ENCODE measurements at places on chromosomes 4 and X.

GRCh38 chrX:41314881-41315280 is 19.1 kb upstream of the DDX3X start:
- DNase-seq = no peak

GRCh38 chrX:49292400-49293362 is 10.8 kb upstream of the GAGE10 start:
- no peak for DNase-seq

DNA sequence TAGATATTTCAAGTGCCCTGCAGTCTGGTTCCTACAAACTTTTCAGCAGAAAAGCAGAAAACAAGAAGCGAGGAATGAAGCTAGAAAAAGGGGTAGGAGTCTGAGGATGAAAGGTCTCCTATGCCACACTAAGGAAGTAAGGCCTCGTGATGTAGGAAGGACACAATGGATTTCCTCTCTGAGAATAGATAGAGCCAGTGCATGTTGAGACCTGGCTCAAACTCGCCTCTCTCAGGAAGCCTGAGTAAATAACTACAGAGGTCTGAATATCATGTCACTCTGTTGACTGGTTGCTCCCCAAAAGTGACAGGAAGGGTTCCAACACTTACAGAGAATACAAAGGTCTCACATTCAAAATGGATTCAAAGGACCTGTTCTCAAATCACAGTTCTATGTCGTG is 93.3 kb downstream of the GRIA3 start:
- peak; percentile 52 for DNase-seq

DNA sequence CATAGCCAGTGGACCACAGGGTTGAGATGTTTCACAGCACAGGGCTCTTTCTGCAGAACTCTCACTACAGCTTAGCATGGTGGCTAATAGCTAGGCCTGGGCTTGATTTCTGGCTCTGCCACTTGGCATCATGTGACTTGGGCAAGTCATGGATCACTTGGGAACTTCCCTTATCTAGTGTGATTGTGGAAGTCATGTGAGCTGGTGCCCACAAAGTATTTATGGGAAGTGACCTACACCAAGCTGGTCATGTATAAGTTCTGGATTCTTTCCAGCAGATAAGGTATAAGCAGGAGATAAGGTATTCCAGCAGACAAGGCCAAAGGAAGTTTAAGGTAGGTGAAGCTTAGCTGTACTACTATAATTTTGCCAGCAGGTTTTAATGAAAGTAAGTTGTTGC is 61.0 kb downstream of the REELD1 start:
- DNase-seq = no peak

- DNase-seq = no peak
These were observed 231.5 kb upstream of the AGTR2 start for GRCh38 chrX:115939070-115939469.

- no peak for DNase-seq
These were observed 38.4 kb downstream of the METAP1 start for GRCh38 chr4:99033956-99034355.

GRCh38 chr4:52244848-52245247 is 193.7 kb downstream of the SPATA18 start:
- DNase-seq = no peak

DNA sequence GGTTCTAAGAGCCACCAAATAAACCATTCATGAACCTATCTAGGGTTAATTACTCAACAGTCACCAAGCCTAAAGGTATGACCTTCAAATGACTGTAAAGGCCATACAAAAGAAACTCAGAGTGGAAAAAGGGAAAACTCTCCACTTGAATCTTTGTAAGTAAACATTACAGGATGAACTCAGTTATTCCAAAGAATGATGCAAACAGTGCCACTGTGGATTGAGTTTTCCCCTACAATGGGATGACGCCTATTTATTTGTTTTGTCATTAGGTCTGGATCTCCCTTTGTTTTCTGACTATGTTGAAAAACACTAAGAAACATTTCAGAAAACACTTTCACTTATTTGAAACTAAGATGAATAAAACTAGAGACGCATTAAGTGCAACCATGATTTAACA is 12.7 kb downstream of the NUDT6 start:
- no peak for DNase-seq

- no peak for DNase-seq
These were observed 139.5 kb downstream of the NPNT start for GRCh38 chr4:106034751-106035150.

- DNase-seq = peak; percentile 29
These were observed 155.8 kb downstream of the RPA4 start for GRCh38 chrX:97039363-97040029.

GRCh38 chr4:43778187-43778915 is 670.3 kb downstream of the KCTD8 start:
- no peak for DNase-seq

DNA sequence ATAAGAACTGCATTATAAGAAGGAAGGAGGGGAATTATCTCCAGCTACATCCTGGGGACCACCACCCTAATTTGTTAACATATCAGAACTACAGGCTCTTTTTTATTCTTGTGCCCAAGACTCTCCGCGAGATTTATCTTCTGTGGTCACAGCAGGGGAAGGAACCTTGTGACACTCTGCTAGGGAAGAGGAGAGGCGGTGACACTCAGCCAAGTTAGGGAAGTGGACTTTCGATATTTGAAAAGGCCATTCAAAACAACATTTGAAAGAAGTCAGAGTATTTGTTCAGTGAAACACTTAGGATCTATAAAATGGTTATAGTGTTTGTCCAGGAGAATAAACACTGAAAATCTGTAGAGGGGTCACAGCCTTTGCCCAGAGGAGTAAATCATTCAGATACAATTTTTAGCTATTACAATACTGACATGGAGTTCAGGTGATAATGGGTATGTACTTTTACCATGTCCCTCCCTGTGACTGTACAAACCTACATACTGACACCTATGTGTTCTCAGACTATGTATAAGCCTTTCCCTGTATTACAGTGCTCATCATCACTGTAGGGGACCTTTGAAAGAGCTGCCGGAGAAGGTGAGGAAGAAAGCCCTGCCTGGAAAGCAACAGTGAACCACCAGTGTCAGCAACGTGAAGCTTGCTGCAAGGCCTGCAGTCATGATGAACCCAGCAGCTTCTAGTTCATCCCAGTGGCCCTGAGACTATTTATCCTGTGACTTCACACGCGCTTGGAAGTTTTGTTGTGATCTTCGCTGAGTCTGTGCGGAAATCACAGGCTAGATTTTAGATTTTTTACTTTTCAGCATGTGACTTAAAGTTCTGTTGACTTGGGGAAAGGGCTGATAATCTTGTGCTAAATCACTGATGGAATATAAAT is 8.5 kb upstream of the PTTG2 start:
- DNase-seq = no peak

DNA sequence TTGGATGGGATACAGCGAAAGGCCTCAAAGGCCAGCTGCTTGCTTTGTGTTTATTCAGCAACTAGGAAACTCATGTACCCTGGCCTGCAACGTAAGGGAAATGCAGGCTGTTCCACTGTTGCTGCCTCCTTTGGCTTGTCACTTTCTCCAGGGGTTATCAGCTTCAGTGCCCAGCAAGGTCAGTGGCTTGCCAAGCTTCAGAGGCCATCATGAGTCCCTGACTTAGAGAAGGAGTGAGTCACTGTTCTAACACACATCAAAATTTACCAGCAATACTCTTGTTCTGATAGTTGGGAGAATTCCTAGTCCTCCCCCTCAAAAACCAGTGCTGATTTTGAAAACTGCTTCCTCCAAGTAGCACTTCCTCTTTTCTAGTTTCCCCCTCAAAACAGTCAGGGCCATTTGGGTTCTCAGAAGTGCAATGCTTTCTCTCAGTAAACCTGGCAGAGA is 250.8 kb downstream of the ARHGAP24 start:
- no peak for DNase-seq

- DNase-seq = no peak
These were observed 45.9 kb upstream of the GPRIN3 start for GRCh38 chr4:89353514-89353913.

DNA sequence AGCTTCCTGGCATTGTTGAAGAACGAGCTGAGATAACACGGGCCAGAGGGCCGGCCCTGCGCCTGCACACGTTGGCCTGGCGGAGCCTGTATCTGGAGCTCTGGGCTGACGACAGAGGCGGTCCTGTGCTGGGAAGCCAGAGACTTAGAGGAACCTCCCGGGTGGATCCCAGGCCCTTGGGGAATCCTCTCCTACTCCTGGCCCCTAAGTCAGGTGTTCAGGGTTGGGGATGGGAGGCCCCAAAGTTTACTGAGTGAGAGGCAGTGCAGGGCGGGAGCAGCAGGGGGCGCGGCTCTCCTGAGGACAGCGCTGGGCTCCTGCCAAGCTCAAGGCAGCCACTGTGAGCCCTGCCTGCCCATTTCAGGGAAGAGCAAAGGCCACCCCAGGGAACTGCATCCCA is 2.5 kb upstream of the HTRA3 start:
- DNase-seq = peak; percentile 52

DNA sequence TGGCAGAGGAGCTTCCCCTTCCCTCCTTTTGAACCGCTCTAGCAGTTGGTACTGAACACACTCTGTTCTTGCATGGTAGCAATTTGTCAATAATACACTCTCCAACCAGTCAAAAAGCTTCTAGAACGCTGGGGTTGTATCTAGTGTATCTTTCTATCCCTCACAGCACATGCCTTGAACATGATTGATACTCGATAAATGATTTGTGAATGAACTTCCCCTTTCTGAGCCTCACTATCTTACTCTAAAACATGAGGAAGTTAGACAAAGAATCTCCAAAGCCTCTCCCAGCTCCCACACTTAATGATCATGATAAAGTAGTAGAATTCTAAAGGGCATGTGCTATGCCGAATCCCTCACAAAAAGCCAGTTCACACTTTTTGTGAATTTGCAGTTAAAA is 64.4 kb downstream of the DLG3 start:
- no peak for DNase-seq

DNA sequence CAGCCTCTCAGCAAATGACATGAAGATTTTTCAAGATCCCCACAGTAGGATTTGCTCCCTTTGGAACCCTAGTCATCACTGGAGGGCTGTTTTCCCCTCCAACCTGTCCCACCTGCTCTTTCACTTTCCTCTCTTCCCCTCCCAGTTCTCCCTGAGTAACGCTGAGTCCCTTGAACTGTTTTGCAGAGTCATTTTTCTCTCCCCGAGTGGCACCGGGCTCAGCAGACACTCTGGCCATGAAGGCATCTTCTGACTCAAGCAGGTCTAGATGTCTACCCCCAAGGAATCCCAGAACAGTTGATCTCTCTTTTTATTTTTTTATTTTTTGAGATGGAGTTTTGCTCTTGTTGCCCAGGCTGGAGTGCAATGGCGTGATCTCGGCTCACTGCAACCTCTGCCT is 52.2 kb downstream of the HTRA3 start:
- DNase-seq = no peak

GRCh38 chr4:102612824-102613366 is 111.7 kb downstream of the NFKB1 start:
- peak; percentile 91 for DNase-seq

DNA sequence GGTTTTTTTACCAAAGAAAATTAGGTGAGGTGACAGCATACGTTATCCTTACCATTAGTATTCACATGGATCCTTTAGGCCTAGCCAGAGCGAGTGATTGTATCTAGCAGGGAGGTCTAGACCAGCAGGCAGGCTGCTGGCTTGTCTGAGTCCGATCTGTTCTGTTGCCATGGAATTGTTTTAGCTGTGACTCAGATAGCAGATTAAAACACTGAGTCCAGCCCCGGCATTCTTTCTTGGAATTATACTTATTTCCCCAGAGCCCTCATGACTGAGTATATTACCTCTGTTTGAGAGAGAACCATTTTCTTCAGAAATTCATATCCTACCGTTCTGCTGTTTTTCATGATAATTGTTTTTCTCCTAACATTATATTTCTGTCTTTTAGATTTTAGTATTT is 37.4 kb downstream of the OCRL start:
- DNase-seq = peak; percentile 25

- peak; percentile 10 for DNase-seq
These were observed 351 bp upstream of the SLC30A9 start for GRCh38 chr4:41989994-41990364.

- DNase-seq = no peak
These were observed 39.0 kb downstream of the GUCY1A1 start for GRCh38 chr4:155705664-155706063.

DNA sequence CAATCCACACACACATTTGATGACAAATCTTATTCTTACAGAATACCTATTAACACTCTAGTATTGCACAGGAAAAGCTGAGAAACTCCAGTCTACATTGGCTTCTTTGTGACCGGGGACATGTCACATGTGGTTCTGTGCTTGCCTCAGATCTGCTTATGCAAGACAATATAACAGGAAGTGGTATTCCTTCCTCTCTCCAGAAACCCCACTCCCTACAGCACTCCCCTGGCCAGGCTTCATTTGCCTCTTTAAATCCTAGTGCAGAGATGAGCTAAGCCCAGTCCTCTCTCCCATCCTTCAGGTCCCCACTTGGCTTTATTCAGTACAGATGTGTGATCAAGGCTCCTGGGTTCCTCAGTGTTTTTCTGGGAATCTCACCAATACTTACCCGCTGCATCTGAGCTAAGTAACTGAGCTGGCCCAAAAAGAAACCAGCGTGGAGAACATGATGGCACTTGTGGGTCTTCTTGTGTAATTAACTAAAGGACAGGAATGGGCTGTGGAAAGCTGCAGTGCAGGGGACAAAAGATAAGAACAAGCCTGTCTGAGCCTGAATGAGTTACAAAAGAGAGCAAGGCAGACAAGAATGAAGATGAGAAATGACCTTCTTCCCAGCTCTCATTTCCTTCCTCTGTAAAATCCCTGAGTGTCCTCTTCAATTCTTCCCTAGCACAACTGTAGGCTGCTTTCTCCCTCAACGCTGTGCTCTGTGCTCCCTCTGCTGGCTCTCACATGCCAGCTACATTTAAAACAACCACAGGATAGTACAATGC is 105.6 kb downstream of the HNRNPD start:
- DNase-seq = peak; percentile 71

DNA sequence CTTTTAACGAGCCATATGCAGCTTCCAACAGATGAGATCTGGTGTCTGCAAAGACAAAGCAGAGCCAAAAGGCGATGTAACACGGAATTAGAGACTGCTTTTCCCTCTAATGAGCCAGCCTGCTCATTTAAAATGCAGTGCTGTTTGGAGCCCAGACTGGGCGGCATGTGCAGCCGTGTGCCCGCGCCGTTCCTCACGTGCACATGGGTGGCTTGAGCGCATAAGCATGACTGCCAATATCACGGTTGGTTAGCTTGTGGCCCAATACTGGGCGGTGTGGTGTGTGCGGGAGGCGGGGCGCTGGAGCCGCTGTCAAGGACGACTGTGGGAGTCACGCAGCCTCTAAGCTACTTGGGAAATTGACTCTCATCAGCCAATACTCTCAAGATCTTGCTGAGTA is 87.0 kb upstream of the SCOC start:
- DNase-seq = no peak

DNA sequence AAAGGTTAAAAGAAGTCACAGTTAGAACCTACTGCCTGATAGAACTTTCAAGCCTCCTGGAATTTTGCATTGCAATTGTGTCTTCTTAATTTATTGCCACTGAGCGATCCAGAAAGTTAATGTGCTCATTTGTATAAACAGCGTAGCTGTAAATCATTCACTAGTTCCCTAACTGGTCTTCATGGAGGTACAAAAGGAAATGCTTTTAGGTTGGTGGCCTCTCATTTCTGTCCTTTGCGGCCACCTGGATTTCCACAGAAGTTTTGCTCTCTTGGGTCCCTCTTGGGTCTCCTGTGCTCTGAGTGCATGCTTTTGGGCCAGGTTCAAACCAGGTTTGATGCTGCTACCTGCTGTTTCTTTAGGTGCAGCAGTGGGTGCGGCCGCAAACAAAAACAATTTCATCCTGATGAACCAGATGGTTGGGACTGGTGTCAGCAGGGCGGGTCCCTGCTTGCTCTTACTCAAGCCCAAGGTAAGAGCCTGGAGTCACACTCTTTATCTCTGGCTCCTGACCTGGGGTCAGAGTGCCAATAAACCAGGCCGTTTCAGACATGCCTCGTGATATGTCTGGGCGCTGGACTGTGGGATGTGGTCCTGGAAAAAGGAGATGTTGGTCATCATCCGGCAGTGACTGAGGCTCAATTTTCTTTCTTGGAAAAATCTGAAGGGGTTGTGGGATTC is 270.1 kb downstream of the PTTG2 start:
- DNase-seq = peak; percentile 82

Data from bronchial epithelial cell (primary cell).